ENCODE measurements at places on chromosomes 12 and 14. TPM values are rescaled to one million over a fixed set of nuclear protein-coding genes. Genes with fewer than 3 reads are reported as not detected.

Gene OR6C2
- not detected for total RNA-seq

Gene C12orf50
- not detected for total RNA-seq

Gene SPIC
- not detected for total RNA-seq

Gene LPAR5
- total RNA-seq: 1.7 TPM

Gene RASSF9
- total RNA-seq: 3.6 TPM

Gene SIX4
- 2.3 TPM for total RNA-seq

Gene GUCY2C
- not detected for total RNA-seq

Gene CLEC9A
- total RNA-seq: 0.17 TPM

Gene FZD10
- 0.97 TPM for total RNA-seq

DNA sequence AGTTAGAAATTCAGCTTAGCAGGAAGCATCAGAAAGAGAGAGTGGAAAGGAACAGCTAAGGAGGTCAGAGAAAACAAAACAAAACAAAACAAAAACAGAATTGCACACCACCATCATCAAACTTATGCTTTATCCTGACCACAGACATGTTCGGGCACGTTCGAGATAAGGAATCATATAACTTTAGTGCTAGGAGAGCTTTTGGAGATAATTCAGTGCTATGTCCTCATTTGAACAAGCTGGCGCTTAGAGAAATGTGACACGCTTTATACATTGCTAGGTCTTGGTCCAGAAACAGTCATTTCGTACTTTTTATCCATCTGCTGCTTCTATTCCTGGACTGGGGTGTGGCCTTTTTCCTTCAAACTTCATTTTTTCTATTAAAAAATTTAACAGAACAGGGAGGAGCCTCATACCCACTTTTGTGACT lies 213.1 kb downstream of the PTPRO start:
- DNase-seq: no peak

- no peak for DNase-seq
Measured at GRCh38 chr14:54916101-54916500, 13.5 kb upstream of the GCH1 start.

GRCh38 chr14:22901799-22902198 lies 17.1 kb downstream of the RBM23 start:
- no peak for DNase-seq

- no peak for DNase-seq
Measured at GRCh38 chr14:101286271-101287018, 274.9 kb upstream of the DIO3 start.

- no peak for DNase-seq
Measured at GRCh38 chr14:61753631-61754030, 8.6 kb upstream of the SNAPC1 start.

DNA sequence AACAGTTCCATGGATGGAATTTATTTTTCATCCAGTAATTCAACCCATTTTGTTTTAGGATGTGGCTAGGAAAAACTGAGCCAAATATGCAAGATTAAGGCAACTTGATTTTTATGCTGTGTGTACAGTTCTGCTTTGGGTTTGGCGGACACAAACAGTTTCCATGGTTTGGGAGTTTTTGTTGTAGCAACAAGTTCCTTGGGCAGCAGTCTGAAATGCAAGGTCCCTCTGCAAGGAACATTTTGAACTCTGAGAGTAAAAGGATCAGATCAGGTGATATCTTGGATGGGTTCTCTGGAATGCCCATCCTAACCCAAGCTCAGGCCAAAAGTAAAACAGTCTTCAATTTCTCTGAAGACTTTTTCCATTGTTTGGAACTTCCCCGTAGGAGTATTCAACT lies 161.2 kb downstream of the TMX1 start:
- no peak for DNase-seq

DNA sequence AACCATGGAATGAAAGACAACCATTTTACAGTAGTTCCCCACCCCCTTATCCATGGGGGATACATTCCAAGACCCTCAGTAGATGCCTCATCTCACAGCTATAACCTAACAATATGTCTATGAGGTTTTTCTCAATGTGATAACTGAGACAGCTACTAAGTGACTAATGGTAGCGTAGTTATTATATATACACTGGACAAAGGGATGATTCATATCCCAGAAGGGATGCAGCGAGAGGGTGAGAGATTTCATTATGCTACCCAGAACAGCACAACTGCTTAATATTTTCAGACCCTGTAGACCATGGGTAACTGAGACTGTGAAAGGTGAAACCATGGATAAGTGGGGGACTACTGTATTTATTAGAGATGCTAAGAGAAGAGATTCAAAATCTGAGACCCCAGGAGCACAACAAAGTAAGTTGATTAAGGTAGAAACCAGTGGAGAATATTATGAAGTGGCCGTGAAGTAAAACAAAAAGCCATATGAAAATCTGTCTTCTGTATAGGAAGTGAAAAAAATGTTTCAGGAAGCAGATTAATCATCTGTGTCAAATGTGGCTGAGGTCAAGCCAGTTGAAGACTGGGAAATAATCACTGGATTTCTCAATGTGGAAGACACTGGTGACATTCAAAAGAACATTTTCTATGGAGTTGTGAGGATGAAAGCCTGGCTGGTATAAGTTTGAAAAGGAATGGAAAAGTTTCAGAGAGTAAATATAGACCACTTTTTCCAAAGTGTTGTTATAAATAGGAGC lies 77.2 kb downstream of the RPL10L start:
- DNase-seq: no peak

DNA sequence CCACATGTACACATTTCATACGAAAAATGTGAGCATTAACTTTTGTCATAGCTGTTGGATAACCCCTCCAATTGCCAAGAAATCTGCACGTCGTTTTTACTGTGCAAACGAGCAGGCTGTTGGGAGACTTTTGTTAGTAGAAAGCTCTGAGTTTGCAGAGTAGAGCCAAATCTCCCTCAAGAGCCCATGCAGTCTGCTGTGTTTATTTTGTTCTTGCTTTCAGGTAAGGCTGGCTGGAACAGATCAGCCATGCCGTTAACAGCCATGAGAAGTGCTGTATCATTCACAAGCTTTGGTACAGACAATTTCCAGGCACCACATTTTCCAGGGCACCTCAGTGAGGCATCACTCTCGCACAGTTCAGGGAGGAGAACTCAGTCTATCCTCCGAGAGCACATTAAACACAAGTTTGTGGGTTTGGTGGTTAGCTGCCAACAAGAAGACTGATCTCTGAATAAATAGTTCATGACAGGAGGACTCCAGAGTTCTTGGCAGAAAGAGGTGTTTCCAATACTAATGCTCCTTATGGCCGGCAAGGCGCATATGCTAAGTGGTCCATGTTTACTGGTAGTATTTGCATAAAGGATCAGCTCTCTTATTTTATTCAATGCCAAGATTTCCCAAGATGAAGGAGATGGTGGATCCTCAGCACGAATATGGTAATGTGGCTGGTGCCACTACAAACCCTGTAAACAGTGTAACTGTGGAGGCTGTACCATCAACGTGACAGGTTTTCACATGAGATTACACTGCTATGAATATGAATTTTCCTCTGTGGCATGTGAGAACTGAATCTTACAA lies 30.3 kb upstream of the PELI2 start:
- DNase-seq: no peak

- no peak for DNase-seq
Measured at GRCh38 chr12:1796515-1797010, 23.8 kb upstream of the LRTM2 start.

DNA sequence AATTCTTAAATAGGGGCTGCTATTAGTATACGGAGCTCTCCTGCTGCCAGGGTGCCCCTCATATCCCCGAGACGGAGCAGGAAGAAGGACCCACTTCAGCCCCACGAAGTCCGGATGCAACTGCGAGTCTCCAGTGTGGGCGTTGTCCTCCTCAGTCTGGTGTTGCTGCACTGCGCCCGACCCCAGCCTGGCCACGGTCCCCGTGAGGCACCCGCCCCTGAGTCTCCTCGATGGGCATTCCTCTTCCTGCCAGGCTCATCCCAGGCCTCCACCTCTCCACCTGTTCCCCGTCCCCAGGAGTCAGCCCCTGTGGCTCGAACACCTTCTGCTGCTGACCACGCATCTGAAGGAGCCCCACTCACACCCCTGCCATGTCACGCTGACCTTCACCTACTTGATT lies 68.1 kb upstream of the SFSWAP start:
- DNase-seq: no peak

DNA sequence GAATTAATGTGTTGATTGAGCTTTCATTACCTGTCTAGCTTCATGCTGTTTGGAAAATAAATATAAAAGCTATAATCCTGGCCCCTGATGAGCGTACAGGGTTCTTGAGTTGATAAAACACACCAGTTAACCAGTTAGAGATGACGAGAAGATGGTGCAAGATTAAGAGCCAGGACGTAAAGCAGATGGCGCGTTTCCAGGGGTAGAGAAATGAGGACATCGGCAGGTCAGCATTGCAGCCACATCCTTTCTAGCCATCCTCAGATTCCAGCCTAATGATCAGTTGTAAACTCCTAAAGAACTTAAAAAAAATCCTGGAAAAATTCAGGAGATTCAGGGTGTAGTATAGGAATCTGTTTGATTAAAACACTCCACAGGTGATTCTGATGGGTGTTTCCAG lies 203.7 kb downstream of the CACNA1C start:
- no peak for DNase-seq

DNA sequence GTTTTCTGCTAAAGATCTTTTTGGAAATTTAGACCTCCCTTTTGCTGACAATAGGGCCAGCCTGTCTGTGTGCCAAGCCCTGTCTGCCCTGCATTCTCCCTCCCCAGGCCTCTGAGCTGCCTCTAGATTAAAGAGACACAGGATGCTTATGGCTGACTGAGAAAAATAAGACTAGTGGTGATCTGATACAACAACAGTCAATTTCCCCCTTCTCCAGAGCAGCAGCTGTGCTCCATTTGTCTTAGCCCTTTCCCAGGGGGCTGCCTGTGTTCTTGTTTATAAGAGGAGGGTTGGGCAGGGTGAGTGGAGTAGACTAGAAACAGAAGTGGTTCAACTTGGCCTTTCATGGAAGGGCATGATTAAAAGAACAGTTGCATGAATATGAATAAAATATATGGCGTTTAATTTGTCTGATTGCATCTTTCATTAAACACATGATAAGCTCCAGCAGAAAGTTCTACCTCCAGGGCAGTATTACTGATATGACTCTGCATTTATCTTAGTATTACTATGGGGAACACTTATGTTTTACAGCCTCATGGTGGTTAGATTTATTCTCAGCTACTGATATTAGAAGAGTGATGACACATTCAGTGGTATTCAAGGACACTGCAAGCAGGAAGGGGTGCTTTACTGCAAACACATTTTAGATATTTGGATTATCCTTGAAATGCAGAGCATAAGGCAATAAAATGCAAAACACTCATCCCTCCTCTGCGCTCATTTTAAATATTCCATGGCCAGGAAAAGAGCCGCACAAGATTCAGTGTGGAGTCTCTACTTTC lies 150.2 kb upstream of the CLEC14A start:
- no peak for DNase-seq

GRCh38 chr14:77044783-77045237 lies 16.3 kb upstream of the IRF2BPL start:
- no peak for DNase-seq

DNA sequence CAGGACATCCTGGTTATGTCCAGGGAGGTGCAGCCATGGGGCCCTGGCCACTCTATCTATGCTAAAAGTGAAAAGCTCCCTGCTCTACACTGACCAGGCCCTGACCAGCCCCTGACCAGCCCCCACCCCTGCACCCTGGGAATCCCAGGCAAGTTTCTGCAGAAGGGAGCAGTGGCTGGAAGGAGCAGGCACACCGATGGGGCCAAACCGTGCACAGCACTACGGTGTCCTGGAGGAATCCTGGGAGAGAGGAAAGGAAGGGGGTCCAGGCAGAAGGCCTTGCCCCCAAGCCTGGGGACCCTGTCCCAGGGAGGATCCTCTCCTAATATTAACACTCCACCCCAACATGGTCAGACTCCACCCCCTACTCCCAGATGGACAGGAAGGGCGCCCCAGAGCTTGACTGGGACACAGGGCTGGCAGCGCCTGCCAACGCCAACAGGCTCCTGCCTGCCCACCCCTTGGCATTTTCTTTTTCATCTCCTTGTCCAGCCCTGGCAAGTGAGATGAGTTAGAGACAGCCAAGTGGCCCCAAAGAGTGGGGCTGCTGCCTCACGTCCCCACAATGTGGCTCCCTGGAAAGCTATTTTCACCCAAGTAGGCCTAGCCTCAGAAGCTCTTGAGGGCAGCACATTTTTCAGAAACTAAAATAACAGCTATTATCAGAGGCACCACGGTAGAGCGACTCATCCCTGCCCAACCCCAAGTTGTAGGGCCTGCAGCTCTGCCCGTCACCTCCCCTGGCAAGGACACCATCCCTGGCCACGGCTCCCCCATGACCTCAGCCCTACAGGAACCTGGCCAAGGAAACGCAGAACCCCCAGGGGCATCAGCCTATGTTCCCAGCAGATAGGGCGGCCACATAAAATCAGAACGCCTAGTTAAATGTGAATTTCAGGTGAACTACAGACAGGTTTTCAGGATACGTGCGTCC lies 82.6 kb downstream of the SCARB1 start:
- DNase-seq: no peak

- no peak for DNase-seq
Measured at GRCh38 chr12:16766736-16767135, 160.8 kb upstream of the LMO3 start.

- DNase-seq: peak; percentile 14
Measured at GRCh38 chr14:56895154-56895553, 84.9 kb upstream of the OTX2 start.

GRCh38 chr12:2390850-2391390 lies 338.1 kb downstream of the CACNA1C start:
- no peak for DNase-seq

- DNase-seq: no peak
Measured at GRCh38 chr14:30223966-30224365, 296.3 kb upstream of the PRKD1 start.

DNA sequence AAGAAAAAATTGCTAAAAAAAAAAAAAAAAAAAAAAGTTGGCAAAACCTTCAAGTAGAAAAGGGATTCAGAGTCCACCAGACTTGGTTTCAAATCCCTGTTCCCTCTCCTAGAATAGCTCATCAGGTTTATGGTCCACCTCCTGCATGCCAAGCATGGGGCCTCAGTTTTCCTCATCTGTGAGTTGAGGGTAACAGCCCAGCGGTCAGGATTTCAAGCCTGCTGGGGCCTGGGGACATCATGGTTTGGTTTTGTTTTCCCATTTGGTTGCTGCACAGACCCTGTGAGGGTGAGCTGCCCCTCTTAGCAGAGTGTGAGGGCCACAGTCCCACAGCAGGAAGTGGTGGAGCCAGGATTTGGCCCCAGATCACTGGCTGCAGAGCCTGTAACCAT lies 12.5 kb downstream of the FAM222A start:
- DNase-seq: no peak
